SK-MEL-5 (cell line): ENCODE measurements at places on chromosomes 1 and 21.

DNA sequence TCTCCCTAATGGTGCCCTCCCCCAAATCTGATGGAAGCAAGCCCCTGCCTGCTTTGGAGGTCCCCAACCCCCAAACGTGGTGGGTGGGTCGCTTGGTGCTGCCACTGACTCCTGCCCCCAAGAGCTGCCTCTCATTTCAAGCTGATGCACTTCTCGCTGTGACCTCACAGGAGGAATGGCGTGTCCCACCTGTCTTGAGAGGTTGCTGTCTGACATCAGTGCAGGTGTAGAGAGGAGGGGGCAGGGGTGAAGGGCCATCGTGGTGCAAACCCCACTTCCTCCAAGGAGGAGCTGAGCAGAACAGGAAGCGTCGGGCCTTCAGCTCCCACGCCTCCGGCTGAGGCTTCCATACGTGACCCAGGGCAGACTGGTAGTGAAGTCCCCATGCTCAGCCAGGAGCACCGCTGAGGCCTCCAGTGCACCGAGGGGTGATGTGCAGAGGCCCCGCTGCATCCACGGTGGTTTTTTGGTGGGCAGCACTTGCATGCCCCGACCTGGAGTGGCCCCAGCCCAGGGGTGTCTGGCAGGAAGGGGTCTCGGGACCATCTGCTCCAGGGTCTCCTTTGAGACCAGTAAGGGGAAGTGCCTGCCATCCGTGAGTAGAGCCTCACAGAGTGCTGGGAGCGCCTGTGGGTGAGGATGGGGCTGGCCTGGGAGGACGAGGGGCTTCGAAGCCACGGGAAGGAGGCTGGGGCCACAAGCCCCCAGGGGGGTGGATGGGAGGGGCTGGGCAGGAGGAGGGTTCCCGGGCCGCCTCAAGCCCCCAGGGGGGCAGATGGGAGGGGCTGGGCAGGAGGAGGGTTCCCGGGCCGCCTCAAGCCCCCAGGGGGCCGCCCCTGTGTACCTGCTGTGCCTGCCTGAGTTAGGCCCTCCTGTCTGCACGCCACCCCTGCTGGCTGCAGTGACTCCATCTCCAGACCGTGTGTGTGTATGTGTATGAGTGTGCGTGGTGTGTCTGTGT, 39.8 kb downstream of the WDR4 start:
- DNase-seq = no peak

- DNase-seq = no peak
These were observed 15.5 kb upstream of the PADI4 start for GRCh38 chr1:17292299-17293160.

DNA sequence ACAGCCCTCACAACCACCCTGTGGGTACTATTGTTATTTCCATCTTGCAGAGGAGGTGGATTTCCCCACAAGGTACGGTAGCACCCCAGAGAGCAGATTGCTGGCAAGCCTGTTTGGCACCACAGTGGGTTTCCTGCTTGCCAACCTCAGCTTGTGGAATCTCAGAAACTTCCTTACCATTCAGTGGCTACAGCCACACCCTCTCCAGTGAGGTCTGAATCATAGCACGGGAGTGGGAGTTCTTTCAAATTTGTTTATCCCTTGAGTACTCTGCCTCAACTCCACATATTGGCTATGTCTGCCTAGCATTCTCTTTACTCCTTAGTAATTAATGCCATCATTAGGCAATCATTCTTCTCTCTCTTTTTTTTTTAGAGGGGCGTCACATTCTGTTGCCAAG, 162.1 kb downstream of the PTPRU start:
- no peak for DNase-seq

GRCh38 chr1:8728464-8728863, 89.0 kb downstream of the RERE start:
- no peak for DNase-seq

DNA sequence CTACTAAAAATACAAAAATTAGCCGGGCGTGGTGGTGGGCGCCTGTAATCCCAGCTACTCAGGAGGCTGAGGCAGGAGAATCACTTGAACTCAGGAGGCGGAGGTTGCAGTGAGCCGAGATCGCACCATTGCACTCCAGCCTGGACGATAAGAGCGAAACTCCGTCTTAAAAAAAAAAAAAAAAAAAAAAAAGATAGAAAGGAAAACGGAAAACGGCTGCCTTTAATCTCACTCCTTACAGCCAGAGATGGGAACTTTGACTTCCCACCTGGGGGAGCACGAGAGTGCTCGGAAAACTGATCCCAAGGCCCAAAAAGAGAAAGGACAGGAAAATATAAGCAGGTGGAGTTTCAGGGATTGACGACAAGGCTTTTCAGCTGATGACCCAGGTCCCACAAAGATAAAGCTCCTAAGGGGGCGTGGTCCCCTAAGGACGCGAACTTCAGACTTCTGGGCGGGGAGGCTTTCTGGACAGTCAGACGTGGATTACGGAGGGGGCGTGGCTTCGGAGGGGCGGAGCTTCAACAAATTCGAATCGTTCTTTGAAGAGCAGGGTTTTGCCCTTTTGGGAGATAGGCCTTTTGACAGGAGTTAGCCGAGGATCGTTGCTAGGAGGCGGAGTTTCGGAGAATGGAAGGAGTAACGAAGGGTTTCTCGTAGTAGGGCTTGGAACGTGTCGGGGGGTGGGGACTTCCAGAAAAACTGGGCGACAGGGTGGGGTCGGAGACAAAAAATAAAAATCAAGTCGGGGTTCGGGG, 958 bp upstream of the CKS1B start:
- peak; percentile 99 for DNase-seq

DNA sequence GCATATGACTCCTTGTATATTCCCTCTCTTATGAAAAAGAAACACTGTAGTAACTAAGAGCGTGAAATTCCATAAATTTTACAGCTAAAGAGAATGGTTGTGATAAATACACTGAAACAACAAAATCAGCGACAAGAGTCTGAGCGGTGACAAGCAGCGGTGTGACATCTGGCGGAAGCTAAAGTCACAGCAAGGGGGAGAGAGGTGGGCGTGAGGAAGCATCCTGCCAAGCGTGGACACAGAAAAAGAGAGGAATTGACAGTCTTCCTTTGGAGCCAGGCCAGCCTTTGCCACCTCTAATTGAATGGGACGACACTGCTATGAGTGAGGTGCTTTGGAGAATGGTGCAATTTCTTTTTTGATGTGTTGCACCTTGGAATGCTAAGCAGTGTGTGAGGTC, 25.9 kb downstream of the PSMB2 start:
- no peak for DNase-seq

GRCh38 chr1:199867601-199868000, 159.9 kb upstream of the NR5A2 start:
- no peak for DNase-seq

DNA sequence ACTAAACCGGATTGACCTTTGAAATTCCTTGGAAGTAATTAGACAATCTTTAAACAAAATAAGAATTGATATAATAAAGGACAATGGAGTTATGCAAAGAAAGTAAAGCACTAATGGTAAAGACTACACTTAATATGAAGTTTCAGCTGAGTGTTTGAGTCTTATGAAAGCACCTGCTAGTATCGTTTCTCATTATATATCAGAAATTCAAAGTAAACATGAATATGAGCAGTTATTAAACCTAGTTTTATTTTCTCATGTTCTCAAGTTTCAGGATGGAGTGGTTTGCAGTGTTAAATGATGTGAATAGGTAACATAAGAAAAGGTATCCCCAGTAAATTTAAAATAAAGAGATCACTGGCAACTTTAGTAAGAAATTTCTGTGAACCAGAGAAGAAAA, 188.6 kb downstream of the ZP4 start:
- DNase-seq = no peak

- peak; percentile 83 for DNase-seq
These were observed 16.3 kb upstream of the CDK18 start for GRCh38 chr1:205488074-205488723.

DNA sequence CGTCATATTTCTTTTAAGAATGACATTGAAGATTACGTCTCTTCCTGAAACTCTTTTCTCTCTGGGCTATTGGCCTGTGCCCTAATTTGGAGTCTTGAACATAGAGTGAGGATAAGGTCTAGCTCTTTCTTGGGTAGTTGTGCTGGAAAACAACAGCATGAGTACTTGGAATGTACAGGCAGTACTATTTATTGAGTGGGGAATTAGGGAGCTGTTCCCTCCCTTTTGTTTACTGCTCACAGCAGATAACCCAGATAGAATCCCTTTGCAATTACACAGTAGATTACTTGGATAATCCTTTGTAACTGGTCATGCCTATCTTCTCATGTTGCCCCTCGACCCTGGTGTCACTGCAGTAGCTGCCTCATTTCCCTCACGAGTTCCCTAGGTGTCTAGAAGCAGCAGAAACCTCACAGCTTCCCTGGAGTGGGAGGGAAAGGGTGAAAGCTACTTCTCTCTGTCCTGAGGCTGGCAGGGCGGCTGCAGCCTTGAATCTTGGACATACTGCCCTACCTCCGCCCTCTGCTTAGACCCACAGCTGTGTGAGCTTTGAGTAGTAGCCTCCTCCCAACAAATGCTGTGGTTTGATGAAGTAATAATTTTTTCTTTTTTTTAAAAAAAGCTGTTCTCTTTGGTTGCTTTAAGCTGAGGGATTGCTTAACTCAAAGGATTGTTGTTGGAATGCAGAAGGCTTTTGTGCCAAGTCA, 70.6 kb downstream of the FGGY start:
- no peak for DNase-seq

- no peak for DNase-seq
These were observed 39.3 kb downstream of the VAMP4 start for GRCh38 chr1:171702598-171702997.

- no peak for DNase-seq
These were observed 809.3 kb downstream of the NCAM2 start for GRCh38 chr21:21807598-21807903.

DNA sequence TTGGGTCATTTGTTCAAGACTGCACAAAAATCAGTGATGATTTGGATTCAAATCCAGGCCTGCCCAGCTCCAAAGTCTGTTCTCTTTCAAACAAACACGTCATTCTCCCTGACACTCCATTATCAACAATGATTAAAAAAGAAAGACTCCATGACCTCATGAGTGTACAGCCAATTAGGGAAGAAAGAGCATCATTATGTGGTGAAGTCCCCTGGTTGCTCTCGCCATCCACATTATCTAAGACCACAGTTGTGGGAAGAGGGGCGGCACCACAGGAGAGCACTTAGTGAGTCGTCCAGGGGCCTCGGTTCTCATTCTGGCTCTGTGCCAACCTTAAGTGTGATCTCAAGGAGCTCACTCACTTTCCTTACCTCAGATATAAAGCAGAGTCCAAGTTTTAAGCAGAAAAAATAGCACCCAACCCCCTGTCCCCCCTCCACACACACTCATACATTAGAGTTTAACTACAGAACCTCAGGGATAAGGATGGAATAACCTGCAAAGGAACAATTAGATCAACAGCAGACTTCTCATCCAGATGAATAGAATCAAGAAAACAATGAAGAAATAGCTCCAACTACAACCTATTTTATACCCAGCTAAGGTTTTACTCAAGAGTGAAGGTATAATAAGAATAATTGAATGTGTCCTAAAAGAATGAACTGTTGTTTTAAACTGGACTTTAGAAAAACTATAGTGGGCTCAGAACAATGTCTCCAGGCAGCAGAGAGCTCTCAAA, 47.8 kb downstream of the COL6A1 start:
- no peak for DNase-seq

- DNase-seq = no peak
These were observed 488.0 kb downstream of the LMO4 start for GRCh38 chr1:87816646-87817045.

DNA sequence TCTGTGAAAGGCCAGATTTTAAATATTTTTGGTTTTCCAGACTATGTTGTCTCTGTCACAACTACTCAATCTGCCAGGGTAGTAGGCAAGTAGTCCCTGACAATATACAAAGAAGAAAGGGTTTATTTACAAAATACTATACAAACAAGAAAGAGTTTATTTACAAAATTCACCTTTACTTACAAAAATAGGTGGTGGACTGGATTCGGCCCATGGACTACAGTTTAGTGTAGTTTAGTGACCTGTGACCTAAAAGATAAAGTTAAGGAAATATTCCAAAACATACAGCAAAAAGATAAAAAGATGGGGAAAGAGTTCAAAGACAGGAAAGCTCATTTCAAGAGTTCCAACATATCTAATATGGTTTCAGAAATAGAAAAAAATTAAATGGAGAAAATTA, 52.9 kb upstream of the MAP10 start:
- no peak for DNase-seq

DNA sequence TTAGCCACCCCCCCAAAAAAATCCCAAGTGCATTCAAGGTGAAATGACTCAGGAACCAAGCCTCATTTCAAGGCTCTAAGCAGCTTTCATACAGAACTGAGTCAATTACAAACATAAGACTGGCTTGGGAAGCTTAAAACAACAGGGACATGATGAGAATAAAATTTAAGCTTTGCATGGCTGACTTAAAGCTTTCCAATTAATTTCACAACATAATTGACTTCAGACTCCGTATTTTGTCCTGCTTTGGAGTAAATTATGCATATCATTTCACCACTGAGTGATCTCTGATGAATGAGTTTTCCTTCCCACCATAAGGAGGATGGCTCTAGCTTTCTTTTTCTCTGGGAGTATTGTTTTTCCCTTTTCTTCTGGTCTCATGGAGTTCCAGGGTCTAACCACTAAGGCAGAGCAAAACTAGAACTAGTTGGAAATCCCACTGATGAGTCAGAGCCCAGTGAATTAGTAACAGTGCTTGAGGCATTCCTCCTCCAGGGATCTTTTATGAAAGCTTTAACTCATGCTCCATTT, 72.8 kb downstream of the XCL2 start:
- peak; percentile 42 for DNase-seq

GRCh38 chr1:40432644-40433390, 17.5 kb upstream of the ZFP69B start:
- no peak for DNase-seq

DNA sequence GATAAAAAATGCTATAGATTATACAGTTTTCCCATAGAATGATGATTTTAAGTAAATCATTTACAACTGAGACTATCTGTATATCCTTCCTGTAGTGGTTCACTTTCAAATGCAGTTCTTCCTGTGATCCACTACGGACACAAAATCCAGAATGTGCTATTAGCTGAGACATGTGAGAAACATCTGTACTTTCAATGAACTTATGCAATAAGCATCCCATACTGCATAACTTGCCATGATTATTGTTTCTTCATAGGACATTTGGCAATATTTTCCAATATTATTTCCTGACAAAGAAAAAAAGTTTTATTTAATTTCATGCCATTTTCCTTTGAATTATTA, 83.5 kb upstream of the PRDX6 start:
- no peak for DNase-seq

GRCh38 chr1:178540646-178541045, 27.7 kb downstream of the TEX35 start:
- no peak for DNase-seq

- no peak for DNase-seq
These were observed 23.6 kb upstream of the ABCB10 start for GRCh38 chr1:229582011-229582694.

GRCh38 chr1:178870944-178871343, at the start of gene ANGPTL1:
TSS of gene ANGPTL1 (minus strand) at chr1:178871077. CDS start at chr1:178865776, 5,301 bp downstream.
- peak; percentile 66 for DNase-seq
